ENCODE measurements at places on chromosomes 5 and 9. TPM values are rescaled to one million over a fixed set of nuclear protein-coding genes. Genes with fewer than 3 reads are reported as not detected.

PTPRD gene
- total RNA-seq, result 0.28 TPM

LCN10 gene
- 0.82 TPM for total RNA-seq

MYMK gene
- not detected for total RNA-seq

PCDHGB5 gene
- total RNA-seq, result 0.27 TPM

C9 gene
- 0.53 TPM for total RNA-seq

LCN1 gene
- total RNA-seq, result not detected

CBY3 gene
- not detected for total RNA-seq

LYRM7 gene
- 15.1 TPM for total RNA-seq

CAMK4 gene
- 36.9 TPM for total RNA-seq

CDH12 gene
- total RNA-seq, result not detected

GHR gene
- total RNA-seq, result not detected

FCN2 gene
- total RNA-seq, result not detected

ECM2 gene
- total RNA-seq, result not detected

NHP2 gene
- 373 TPM for total RNA-seq

MED22 gene
- 55.3 TPM for total RNA-seq

NR5A1 gene
- 0.16 TPM for total RNA-seq

ADAMTS16 gene
- 0.03 TPM for total RNA-seq

LPAR1 gene
- total RNA-seq, result 0.15 TPM

CCDC183 gene
- 0.49 TPM for total RNA-seq

IL7R gene
- total RNA-seq, result 54.7 TPM

STPG3 gene
- total RNA-seq, result not detected

PCDHGB4 gene
- total RNA-seq, result 0.22 TPM

SLC6A19 gene
- total RNA-seq, result not detected

BSPRY gene
- 0.60 TPM for total RNA-seq

SPATA31D4 gene
- total RNA-seq, result not detected

SEMA5A gene
- total RNA-seq, result 0.03 TPM

SLC4A9 gene
- not detected for total RNA-seq

MEF2C gene
- 0.76 TPM for total RNA-seq

MARCOL gene
- not detected for total RNA-seq

FAM78A gene
- 29.8 TPM for total RNA-seq

SLC2A8 gene
- 1.9 TPM for total RNA-seq

SH3GL2 gene
- not detected for total RNA-seq

PIP5K1B gene
- 0.48 TPM for total RNA-seq

MINAR2 gene
- not detected for total RNA-seq

TPM2 gene
- 2.2 TPM for total RNA-seq

PCDHB5 gene
- total RNA-seq, result not detected

KIAA0825 gene
- 0.34 TPM for total RNA-seq

ISL1 gene
- total RNA-seq, result not detected

MAMDC2 gene
- not detected for total RNA-seq

PCDHA13 gene
- not detected for total RNA-seq

PCDHGA1 gene
- total RNA-seq, result 0.05 TPM

OR13C3 gene
- total RNA-seq, result not detected

TAF1L gene
- 0.05 TPM for total RNA-seq

SPATA31C1 gene
- not detected for total RNA-seq

C5orf58 gene
- total RNA-seq, result not detected

MLANA gene
- not detected for total RNA-seq

CDH6 gene
- not detected for total RNA-seq

FANCG gene
- 62.6 TPM for total RNA-seq

GRAMD2B gene
- 9.3 TPM for total RNA-seq

BAAT gene
- total RNA-seq, result 0.30 TPM

NR6A1 gene
- 3.5 TPM for total RNA-seq

CDO1 gene
- 0.26 TPM for total RNA-seq

Data from activated T-cell treated with anti-CD3 and anti-CD28 coated beads, Interleukin-2, amount 50 U/mL, for 4 hours (primary cell).